Stimulated activated effector memory CD8-positive, alpha-beta T cell treated with anti-CD3 and anti-CD28 coated beads, Interleukin-12 subunit alpha, Interleukin-12 subunit beta, amount 100 ng/mL, for 72 hours (primary cell): ENCODE measurements at places on chromosomes 13 and 19.

GRCh38 chr13:84567848-84568247 lies 685.6 kb upstream of the SLITRK1 start:
- no peak for DNase-seq

DNA sequence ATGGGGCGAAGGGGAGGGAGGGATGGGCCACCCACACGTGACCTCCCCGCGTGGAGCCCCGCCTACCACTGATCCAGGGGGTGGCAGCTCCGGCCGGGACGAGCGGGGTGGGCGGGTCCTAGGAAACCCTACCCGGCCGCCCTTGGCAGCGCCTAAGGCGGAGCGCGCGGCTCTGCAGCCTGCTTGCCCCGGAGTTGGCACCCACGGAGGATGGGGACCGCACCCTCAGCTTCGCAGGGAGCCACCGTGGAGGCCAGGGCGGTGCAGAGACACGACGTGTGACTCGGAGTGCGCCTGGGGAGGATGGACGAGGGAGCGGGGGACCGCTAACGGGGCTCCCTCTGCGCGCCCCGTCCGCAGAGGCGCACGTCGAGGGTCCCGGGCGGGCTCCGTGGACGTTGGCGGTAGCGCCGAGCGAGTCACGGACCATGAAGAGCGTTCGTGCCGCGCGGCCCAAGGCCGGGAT lies at the start of gene RGS9BP:
TSS of gene RGS9BP (plus strand) at position 129 of the 466 bp plus-strand sequence. CDS start 416 bp downstream, outside the sequence.
- peak; percentile 58 for DNase-seq

DNA sequence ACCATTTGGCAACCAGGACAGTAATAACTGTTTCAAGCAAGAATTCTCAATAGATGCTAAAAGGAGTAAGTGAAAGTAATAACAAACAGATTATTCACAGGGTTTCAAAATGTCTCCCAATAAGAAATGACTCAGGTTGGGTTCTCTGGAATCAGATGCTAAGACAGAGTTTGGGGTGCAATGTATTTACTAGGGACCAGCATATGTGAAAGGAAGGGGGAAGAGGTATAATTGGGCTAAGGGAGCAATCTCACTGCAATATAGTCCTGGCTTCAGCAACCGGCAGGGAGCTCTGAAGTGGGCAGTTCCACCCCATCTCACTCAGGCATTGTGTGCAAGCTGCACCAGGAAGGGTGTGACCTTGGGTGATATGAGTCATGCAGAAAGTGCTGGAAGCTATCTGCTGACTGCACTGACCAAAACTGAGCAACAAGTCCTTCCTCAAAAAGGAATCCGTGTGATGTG lies 23.4 kb downstream of the ZDHHC20 start:
- peak; percentile 70 for DNase-seq

GRCh38 chr19:19170053-19170872 lies at the start of gene MEF2B:
Gene MEF2B (minus strand): TSS chr19:19170263. CDS start chr19:19150735, 19,528 bp downstream.
- DNase-seq: peak; percentile 40

DNA sequence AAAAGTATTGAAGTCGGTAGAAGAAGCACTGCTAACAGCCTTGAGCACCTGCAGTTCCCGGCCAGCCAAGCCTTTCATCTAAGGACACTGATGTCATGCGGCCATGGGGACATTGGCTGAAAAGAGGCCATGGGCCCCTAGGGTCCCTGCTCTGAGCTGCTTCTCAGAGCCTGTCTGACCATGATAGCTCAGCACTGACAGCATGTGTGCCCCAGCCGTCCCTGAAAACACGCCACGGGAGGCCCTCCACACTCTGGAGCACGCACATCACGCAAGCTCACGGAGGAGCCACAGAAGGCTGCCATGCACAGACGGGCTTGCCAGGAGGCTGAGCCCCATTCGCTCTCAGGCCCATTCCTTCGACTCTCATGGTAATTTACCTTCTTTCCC lies 51.8 kb downstream of the MLLT1 start:
- DNase-seq: no peak

DNA sequence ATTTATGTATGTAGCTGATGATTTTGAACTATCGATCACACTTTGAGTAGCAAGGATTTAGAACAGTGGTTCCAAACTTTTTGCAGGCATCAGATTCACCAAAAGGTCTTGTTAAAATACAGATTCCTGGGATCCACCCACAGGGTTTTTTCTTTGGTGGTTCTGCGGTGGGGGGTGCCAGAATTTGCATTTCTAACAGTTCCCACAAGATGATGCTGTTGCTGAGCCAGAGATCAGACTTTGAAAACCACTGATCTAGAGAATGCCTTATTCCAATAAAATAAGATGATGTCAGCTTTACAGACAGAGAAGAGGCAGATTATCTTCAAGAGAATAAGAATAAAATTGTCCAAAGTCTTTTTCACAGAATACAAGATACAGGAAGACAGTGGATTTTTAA lies 80.9 kb upstream of the SHISA2 start:
- DNase-seq: no peak

GRCh38 chr19:45428384-45429231 lies 4.9 kb upstream of the ERCC1 start:
- no peak for DNase-seq

- DNase-seq: no peak
Observed at GRCh38 chr19:14502334-14503092, 6.6 kb upstream of the GIPC1 start.

DNA sequence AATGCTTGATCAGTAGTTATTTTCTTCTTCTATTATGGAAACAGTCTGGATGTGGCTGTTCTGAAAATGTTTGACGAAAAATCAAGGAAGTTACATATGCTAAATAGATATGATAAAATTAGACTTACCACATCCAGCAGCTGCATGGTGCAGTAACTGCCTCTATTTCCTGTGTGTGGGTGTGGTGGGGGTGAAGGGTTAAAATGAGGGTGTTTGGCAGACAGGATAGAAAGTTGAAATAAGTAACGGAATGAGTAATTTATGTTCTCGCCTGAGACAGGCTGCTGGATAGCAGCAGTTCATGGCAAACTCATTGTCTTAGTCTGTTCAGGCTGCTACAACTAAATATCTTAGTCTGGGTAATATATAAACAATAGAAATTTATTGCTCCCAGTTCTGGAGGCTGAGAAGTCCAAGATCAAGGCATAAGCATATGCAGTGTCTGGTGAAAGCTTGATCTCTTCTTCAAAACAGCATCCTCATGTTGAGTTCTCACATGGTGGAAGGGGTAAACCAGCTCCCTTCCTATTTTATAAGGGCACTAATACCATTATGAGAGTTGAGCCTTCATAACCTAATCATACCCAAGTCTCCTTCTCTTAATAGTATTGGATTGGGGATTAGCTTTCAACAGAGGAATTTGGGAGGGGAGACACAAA lies 1248.9 kb downstream of the SLITRK5 start:
- DNase-seq: no peak

DNA sequence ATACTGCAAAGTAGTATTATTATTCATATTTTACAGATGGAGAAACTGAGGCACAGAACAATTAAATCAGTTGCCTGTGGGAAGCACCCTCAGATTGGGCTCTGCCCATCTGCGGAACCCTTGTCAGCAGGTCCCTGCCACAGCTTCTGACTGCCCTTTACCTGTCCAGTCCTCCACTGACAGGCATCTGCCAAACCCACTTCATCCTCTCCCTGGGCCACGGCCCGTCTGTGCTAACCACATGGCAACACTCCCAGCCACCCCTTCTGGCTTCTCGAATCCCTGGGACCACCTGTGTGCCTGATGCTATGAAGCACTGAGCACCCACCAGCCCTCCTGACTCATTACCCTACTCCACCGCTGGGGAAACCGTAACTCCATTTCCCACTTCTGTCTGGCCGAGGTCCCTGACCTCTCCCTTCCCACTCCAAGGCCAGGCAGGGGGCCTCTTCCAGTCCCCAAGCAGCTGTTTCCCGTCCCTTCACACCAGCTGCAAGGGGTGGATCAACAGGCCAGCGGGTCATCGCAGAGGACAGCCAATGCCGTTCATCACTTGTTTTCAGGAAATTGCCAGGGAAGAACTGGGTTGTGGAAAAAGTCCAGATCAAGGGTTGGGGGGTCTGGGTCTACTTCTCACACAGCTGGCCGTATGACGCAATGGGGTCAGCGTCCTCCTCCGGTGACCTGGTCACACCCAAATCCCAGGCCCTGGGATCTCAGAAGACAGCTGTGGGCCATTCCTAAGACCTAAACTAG lies 2.5 kb downstream of the KANK3 start:
- DNase-seq: no peak

DNA sequence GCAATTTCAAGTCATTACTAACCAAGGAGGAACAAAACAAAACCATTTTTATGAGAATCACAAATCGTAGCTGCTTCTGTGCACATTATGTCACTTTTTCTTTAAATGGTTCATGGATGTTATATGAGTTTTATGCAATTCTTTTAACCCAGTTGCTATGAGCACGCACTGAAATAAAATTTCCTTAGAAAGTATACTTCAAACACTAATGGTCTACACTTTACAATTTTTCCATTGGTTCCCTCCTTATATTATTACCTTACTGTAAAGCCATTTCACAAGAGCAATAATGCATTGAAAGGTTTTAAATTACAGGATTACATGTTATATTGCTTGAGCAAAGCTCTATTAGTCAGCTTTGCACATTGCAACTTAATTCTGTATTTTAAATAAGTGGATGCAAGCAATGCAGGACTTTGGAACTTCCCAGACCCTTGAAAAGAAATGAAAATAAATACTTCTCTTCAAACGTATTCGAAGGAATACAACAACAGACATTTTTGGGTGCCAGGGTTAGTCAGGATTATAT lies 318.7 kb downstream of the PCDH9 start:
- DNase-seq: no peak

- DNase-seq: no peak
Observed at GRCh38 chr13:39879286-39880035, 224.0 kb downstream of the COG6 start.

GRCh38 chr19:8334458-8335342 lies 8.4 kb downstream of the KANK3 start:
- DNase-seq: peak; percentile 64

- no peak for DNase-seq
Observed at GRCh38 chr13:45254396-45254795, 53.6 kb upstream of the KCTD4 start.

- no peak for DNase-seq
Observed at GRCh38 chr13:84730376-84730775, 848.1 kb upstream of the SLITRK1 start.

DNA sequence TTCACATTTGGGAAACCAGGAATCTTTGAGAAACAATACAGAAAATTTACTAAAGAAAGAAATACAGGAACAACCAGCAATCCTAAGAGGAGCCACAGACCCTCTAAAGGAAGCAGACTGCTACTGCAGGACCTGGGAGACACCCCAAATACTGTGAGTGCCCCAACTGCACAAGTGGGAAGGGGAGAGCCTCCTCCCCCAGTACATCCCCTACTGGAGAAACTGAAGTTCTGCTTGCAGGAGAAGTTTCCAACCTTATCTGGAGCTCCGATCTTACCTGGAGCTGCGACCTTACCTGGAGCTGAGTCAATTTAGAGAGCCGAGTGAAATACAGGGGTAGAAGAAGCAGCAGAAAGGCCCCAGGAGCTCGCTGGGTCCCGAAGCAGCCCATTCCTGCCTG lies 236.4 kb upstream of the SPRY2 start:
- DNase-seq: no peak

DNA sequence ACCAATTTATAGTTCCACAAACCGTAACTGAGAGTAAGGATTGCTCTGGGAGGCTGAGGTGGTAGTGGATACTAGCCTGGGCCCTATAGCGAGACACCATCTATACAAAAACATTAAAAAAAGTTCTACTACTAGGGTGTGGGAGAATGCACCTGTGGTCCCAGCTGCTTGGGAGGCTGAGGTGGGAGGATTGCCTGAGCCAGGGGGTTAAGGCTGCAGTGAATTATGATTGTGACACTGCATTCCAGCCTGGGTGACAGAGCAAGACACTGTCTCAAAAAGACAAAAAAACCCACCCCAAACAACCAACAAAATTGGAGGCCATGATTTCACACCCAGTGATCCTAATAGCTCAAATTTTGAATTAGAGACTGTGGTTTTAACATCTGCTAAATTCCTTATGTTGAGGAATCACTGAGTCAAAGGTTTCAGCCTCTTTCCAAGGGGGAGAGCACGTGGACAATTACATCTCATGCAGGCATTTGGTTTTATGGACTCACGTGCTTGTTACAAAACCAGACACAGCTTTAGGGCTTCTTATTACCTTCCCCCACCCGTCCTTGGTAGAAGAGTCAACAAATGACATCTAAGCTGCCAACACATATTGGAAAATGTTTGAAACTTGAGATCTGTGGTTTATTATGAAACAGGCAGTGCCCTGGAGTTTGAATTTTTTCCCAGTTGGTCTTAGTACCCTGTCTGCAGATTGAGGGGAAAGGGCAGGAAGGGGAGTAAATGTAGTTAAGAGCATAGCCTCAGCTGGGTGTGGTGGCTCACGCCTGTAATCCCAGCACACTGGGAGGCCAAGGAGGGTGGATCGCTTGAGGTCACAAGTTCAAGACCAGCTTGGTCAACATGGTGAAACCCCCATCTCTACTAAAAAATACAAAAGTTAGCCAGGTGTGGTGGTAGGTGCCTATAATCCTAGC lies 18.5 kb downstream of the CYP2A6 start:
- DNase-seq: no peak

GRCh38 chr19:58535857-58536256 lies 8.0 kb upstream of the TRIM28 start:
- DNase-seq: no peak

- no peak for DNase-seq
Observed at GRCh38 chr19:13115936-13116281, 631 bp downstream of the TRMT1 start.

DNA sequence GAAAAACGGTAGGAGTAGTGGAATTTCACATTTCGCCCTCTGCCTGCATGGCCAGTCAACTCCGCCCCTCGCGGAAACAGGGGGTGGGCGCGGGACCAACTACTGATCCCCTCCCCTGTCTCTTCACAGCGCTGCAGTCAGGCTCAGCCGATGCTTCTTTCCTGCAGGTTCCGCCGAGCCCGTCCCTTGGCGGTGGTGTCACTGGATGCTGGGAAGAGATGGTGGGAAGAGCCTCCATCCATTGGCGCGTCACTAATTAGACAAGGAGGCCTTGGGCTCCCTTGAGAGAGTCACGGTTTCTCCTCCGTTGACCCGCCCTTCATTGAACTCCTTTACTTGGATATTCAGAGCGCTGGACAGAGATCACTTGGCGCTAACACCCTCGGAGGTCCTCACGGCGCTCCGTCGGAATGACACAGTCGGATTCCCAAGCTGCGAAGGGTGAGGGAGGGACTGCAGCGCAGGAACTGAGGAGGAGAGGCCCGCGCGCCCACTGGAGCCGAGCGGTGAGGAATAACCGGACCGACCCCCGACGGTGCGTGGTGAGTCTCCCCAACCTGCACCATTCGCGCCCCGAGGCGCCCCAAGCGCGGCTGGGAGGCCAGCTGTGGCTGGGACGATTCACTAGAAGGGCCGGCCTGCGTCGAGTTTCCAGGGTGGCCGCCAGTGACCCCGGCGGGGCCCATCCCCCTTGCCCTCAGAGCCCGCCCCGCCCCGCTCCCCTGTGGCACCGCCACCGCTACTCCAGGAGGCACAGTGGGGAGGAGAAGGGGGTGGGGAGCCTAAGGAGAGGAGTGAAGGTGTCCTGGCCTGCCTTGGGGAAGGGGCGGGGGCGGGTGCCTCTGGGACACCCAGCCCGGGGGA lies 11.2 kb upstream of the CEACAM21 start:
- DNase-seq: no peak

DNA sequence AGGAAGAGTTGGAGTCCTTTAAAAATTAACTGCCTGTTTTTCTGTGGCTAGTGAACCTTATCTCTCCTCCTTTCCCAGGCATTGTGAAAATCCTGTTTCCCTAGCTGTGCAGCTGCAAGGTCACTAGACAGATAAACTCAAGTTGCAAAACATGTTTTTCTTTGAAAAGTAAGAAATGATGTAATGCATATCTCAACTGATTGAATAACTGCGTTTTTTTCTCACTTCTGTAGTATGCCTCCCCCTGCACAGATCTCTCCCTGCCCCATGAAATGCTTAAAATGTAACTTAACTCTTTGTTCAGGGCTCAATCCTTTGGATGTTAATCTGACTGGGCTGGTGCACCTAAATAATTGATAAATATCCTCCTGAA lies 27.7 kb upstream of the CYSLTR2 start:
- no peak for DNase-seq
